ENCODE measurements at places on chromosomes 6 and 20. TPM values are rescaled to one million over a fixed set of nuclear protein-coding genes. Genes with fewer than 3 reads are reported as not detected.

DNA sequence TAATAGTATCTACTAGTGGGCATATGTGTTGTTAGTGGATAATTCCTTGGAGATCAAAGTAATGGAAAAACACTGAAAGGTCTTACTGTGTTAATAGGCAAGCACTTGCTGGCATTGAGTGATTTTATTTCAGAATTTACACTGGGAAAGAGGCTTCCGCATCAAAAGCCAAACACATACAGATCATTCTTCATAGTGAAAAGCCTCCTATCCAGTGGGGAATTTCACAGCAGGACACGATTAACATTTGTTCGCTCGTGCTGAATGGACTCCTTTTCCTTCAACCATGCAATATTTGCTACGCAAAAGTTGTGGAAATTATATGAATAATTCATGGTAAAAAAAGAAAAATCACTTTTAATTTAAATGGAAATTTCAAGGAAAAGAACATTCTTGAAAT is 26.4 kb downstream of the GABRR1 start:
- no peak for DNase-seq

DNA sequence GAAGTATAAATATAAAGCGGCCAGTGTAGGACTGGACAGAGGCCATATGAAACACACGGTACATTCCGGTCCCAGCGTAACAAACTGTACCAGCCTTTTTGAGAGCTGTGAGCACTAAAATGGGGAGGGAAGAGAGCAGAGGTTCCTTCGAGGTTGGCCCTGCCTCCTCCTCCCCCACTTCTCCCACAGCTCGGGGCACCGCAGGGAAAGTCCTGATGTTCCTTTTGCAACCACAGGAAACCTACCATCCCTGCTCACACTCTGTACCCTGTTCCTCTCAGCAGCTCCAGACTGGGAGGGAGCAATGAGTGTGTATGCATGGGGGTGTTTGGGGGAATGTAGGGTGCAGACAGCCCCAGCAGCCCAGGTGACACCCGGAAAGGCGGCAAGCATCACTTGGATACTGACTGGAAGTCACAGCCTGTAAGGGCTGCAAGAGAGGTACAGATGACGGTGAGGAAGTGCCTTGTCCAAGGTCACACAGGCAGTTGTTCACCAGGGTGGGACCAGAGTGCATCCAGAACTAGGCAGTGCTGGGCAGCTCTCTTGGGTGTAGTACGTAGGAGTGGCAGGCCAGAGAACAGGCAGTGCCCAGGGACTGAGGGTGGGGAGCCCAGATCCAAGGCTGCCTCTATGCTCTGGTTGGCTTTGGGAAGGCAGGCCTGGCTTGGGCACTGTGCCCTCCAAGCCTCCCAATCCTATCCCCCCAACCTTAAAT is 11.0 kb upstream of the ARMC12 start:
- DNase-seq, result peak; percentile 80

The TFAP2D gene
- not detected for total RNA-seq

DNA sequence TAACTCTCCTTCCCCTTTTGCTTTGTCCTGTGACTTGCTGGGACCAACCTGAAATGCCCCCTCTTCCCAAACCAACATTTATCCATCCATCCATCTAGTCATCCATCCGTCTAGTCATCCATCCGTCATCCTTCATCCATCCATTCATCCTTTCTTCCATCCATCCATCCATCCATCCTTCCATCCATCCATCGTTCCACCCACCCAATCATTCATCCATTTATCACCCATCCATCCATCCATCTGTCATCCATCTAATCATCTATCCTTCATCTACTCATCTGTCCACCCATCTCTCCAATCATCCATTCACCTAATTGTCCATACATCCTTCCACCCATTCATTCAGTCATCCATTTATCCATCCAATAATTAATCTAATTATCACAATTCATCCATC is 92.7 kb downstream of the EDN3 start:
- no peak for DNase-seq

GRCh38 chr20:43066125-43066524 is 123.6 kb downstream of the PTPRT start:
- no peak for DNase-seq

The CFB gene
- total RNA-seq, result 3.5 TPM

The CYP24A1 gene
- not detected for total RNA-seq

DNA sequence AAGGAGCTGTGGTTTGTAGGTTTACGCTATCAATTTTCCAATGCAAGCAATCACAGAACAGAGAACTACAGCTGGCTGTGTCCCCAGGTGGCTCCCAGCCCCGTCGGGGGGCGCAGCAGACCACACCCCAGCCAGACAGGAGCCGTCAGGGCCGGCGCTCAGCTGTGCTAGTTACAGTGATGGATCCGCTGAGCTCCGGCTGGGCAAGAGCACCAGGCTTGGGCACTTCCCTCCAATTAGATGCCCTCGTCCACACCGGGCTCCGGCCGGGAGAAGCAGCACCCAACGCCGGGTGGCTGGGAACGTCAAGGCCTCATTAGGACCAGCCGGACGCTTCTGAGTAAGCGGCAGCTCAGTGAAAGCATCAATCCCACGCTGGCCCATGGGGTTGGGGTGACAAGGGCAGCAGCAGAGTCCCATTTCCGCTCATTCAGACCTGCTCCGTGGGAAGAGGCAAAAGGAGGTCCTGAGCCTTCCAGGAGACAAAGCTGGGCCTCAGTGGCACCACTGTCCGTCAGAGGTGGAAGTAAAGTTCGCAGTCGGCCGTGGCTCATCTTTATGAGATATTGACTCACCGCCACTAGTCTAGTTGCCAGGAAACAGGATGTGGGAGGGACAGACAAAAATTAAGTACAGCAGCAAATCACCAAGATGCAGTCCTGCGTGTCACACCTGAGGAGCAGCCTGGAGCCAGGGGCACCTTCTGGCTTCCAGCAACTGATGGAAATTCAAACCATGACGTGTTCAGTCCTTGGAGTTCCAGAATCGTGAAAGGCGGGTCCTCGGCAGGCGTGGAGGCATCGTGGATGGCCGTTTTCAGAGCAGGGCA is 164.1 kb downstream of the TAF4 start:
- peak; percentile 9 for DNase-seq

- DNase-seq, result no peak
Measured at GRCh38 chr6:55574556-55574955, 4.4 kb downstream of the HMGCLL1 start.

The ADGRB3 gene
- total RNA-seq, result under 0.01 TPM

The CRISP2 gene
- not detected for total RNA-seq

GRCh38 chr6:25456249-25457040 is 177.3 kb downstream of the CARMIL1 start:
- no peak for DNase-seq

DNA sequence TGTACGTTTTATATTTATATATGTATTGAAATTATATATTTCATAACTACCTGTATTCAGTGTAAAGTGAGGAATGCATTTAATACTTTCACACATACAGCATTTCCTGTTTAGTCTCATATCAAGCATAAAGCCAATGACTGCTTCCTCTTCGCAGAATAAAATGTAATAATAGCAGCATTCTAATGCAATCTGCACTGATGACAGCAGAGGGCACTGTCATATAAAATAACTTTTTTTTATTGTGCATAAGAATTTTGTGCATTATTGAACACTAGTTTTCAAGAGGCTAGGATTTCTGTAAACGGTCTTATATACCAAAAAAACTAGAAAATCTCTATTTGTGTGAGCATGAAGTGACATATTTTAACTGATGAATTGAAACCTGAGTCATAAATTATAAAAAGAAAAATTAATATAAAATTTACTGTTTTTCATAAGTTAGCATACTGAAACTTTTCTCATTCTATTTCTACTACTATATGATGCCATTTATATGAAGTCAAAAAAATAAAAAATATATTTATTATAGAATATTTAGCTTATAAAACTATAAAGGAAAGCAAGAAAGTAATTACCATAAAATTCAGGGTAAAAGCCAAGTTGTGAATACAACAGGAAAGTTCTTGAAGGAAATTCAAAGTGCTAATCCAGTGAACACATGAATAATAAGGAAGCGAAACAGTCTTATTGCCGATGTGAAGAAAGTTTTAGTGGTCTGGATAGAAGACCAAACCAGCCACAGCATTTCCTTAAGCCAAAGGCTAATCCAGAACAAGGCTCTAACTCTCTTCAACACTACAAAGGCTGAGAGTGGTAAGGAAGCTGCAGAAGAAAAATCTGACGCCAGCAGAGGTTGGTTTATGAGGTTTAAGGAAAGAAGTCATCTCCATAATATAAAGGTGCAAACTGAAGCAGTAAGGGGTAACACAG is 36.3 kb downstream of the RNF146 start:
- DNase-seq, result peak; percentile 50

GRCh38 chr6:75204217-75204958 is 1.5 kb downstream of the COL12A1 start:
- peak; percentile 94 for DNase-seq

GRCh38 chr6:107459283-107460082 is at the start of gene PDSS2:
Gene PDSS2 (minus strand): TSS chr6:107459564. CDS start chr6:107459285, 279 bp downstream.
- peak; percentile 95 for DNase-seq

DNA sequence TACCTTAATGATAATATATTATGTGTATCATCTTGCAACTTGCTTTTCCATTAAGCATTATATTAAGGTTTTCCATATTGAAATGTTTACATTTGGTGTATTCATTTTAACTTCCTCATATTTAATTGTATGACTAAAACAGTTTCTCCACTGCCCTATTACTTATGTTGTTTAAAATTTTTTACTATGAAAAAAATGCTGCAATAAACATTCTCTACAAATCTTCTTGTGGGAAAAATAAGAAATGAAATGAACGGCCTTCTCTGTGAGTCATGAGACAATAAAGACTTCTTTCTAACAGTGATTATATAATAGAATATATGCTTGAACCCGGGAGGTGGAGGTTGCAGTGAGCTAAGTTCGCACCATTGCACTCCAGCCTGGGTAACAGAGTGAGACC is 25.5 kb downstream of the FASTKD5 start:
- DNase-seq, result peak; percentile 65

The SLC22A3 gene
- total RNA-seq, result 1.3 TPM

GRCh38 chr6:96621983-96622382 is 59.1 kb downstream of the FHL5 start:
- DNase-seq, result no peak

The KCNQ5 gene
- 0.97 TPM for total RNA-seq

DNA sequence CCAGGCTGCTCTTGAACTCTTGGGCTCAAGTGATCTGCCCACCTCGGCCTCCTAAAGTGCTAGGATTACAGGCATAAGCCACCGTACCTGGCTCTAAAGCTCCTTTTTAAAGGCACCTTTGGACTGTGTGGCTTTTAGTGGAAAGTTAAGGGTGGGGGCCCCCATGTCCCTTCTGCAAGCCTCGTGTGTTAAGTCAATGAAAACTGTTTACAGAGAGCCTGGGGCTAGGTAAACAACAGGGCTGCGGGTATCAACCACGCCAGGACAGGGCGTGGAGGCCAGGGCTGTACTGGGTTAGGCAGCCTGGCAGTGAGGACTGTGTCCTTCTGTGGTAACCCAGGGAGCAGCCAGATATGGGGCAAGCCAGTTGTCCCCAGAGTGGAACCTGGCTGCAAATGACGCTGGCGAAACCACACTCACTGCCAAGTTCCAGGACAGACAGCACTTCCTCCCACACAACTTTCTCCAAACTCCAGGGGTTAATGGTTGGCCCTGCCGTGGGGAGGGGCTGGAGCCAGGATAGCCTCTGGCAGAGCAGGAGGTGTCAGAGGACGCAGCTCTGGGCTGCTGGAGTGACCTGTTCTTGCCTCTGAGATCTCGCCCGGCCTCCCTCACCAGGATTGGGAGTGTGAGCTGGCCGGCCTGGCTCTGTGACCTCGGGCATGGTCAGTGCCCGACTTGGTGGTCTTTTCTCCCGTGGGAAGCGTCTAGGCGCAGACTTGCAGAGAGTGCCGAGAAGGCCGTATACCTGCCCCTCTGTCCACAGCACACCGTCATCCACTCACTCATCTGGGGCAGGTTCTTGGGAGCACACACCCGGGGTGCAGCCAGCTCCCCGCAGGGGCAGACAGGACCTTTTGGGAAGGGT is 3.2 kb downstream of the SLC17A9 start:
- DNase-seq, result no peak

DNA sequence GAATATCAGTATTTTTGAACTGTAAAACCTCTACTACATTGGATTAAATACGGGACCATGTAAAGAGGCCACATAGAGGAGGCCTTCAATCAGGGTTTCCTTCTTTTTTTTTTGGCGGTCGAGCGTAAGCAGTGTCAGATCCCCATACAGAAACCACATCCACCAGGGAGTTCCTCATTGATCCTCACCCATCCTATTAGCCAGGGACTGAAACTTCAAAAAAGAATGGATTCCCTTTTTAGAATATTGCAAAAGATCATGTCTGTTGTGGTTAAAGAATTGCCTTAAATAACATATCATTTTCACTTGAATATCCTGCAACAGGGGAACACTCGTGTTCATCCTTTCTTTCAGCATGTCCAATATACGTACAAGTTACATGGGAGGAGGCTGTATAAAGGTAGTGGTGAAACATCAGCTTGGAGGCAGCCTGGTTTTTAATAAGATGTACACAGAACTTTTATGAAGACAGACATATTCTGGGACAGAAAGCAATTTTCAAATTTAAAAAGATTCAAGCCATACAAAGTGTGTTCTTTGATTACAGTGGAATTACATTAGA is 96.1 kb downstream of the PPP1R14C start:
- no peak for DNase-seq

The DEFB132 gene
- not detected for total RNA-seq

GRCh38 chr6:87391334-87391733 is 16.4 kb upstream of the CFAP206 start:
- peak; percentile 38 for DNase-seq

DNA sequence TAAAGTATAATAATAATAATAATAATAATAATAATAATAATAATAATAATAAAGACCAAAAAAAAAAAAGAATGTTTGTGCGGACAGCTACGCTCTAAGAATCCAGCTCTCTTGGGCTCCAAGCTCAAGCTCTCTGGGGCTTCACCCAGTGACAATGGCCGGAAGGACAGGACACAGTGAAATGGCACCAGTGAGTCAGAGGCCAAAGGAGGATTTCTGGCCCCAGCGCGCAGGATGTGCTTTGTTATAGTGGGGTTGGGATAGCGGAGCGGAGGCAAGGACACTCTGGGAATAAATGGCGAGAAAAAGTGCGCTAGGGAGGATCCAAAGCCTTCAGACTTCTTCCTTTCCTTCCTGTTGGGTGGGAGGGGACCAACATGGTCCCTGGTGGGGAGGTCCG is 38.2 kb downstream of the HLA-A start:
- no peak for DNase-seq

DNA sequence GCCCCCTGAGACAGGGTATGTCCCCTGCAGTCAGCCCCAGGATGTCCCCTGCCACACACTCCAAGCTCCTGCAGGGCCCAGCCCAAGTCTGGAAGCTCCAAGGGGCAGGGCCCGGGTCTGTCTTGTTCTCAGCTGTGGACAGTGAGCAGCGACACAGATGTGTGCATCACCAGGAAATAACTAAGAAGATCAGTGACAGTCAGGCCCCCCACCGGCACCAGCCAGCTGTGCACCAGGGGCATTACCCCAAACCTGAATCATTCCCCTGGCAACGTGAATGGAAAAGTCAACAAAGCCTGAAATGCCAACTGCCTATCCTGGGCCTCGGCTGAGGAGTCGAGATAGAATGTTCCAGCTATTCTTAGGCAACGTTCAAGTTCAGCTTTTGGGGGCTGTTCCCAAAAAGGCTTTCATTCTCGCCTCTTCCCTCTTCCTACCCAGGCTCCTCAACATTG is 105.0 kb downstream of the PREX1 start:
- DNase-seq, result peak; percentile 41

The LCA5 gene
- total RNA-seq, result 5.2 TPM
